Skeletal muscle tissue (tissue), 5 donors: ENCODE measurements at places on chromosomes 12 and 14. TPM values are rescaled to one million over a fixed set of nuclear protein-coding genes. Genes with fewer than 3 reads are reported as not detected.

The RNASE3 gene
- not detected for total RNA-seq

The TMEM132D gene
- 1.6 TPM for total RNA-seq

The CEBPE gene
- under 0.01 TPM for total RNA-seq

The BCL11B gene
- 1.0 TPM for total RNA-seq

The LRRK2 gene
- 11.0 TPM for total RNA-seq

The ANHX gene
- total RNA-seq = not detected

The ACOT6 gene
- total RNA-seq = not detected

The CALCOCO1 gene
- total RNA-seq = 49.1 TPM

The PXN gene
- total RNA-seq = 20.9 TPM

The SLC7A8 gene
- 4.7 TPM for total RNA-seq

The GARIN6 gene
- not detected for total RNA-seq

The SLC5A8 gene
- under 0.01 TPM for total RNA-seq

The PCBP2 gene
- total RNA-seq = 281 TPM

The PRB2 gene
- not detected for total RNA-seq

The SRRM4 gene
- under 0.01 TPM for total RNA-seq

The B4GALNT1 gene
- 3.1 TPM for total RNA-seq
